Epithelial cell of umbilical artery (primary cell): ENCODE measurements at places on chromosomes 11 and 22. TPM values are rescaled to one million over a fixed set of nuclear protein-coding genes. Genes with fewer than 3 reads are reported as not detected.

The IRAG1 gene
- under 0.01 and 0.46 TPM in 2 replicates for total RNA-seq

The FREY1 gene
- total RNA-seq = 0.65 and 1.7 TPM in 2 replicates

The PHF21B gene
- total RNA-seq = 0.32 TPM in 1 of 2 replicates, not detected in the other

The KCNK7 gene
- not detected in 2 replicates for total RNA-seq

The TBCEL gene
- 18.2 and 37.1 TPM in 2 replicates for total RNA-seq

The DRG1 gene
- 105 and 131 TPM in 2 replicates for total RNA-seq

The RAB39A gene
- 0.15 TPM in 1 of 2 replicates, not detected in the other for total RNA-seq

The OR51E2 gene
- not detected in 2 replicates for total RNA-seq

The RTN4R gene
- total RNA-seq = 0.61 and 0.65 TPM in 2 replicates

The ISX gene
- not detected in 2 replicates for total RNA-seq

The PLEKHA7 gene
- under 0.01 and 0.46 TPM in 2 replicates for total RNA-seq

The LRRC74B gene
- not detected in 2 replicates for total RNA-seq

The WBP2NL gene
- under 0.01 and 0.15 TPM in 2 replicates for total RNA-seq

The LARGE2 gene
- under 0.01 TPM in 1 of 2 replicates, not detected in the other for total RNA-seq

The LMO2 gene
- 27.0 and 42.7 TPM in 2 replicates for total RNA-seq

The C11orf65 gene
- total RNA-seq = not detected in 2 replicates

The TRIM6 gene
- 0.97 and 2.4 TPM in 2 replicates for total RNA-seq

The TIMP3 gene
- total RNA-seq = 1.6 and 5.2 TPM in 2 replicates

The CBLIF gene
- not detected in 2 replicates for total RNA-seq

The ANKK1 gene
- total RNA-seq = not detected in 2 replicates

The RASD2 gene
- not detected in 2 replicates for total RNA-seq

The MYBPC3 gene
- not detected in 2 replicates for total RNA-seq

The TMEM25 gene
- 12.3 and 21.4 TPM in 2 replicates for total RNA-seq

The NF2 gene
- 88.0 and 111 TPM in 2 replicates for total RNA-seq

The TBX10 gene
- not detected in 2 replicates for total RNA-seq

The APOBEC3A gene
- total RNA-seq = not detected in 2 replicates

The RASSF10 gene
- under 0.01 TPM in 1 of 2 replicates, not detected in the other for total RNA-seq

The CENPM gene
- total RNA-seq = 19.8 and 32.7 TPM in 2 replicates

The POU2AF3 gene
- not detected in 2 replicates for total RNA-seq

The MRPL17 gene
- 87.7 and 916 TPM in 2 replicates for total RNA-seq

The CRYBB3 gene
- 0.32 TPM in 1 of 2 replicates, not detected in the other for total RNA-seq
